ENCODE measurements at places on chromosomes 7 and 10.

DNA sequence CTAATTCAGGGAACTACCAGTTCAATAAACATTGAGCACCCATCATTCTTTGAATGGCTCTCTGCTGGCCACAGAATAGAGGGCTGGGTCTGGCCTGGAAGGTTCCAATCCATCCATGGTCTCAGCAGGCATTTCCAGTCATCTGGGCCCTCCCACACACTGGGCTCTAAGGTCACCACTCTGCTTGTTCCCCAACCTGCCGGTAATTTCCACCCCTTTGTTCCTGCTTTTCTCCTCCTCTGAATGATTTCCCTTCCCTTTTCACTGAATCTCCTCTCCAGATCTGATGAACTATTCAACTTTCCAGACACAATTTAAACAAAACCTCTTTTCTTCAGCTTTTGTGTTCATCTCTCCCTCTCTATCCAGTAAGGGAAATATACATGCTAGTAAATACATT is 2.6 kb downstream of the BZW2 start:
- DNase-seq: no peak

- DNase-seq: no peak
These were observed 303.7 kb downstream of the BMPER start for GRCh38 chr7:34208878-34209621.

GRCh38 chr7:115740043-115740442 is 290.5 kb downstream of the TFEC start:
- no peak for DNase-seq

DNA sequence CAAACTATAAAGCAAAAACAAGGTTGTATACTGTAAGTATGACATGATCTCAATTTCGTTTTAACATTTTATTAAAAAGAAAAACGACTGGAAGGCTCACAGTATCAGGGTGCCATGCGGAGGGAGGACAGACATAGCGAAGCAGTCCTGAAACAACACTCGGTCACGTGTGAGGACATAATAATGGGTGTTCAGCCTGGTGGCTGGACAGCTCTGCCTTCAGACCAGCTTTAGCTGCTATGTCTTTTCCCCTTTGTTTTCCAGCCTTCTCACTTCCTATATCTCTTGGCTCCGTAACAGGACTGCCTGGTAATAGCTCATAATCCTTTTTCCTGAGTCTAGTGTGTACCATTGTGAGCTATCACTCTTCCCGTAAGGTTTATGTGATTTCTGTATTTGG is 18.4 kb upstream of the KLF14 start:
- no peak for DNase-seq

DNA sequence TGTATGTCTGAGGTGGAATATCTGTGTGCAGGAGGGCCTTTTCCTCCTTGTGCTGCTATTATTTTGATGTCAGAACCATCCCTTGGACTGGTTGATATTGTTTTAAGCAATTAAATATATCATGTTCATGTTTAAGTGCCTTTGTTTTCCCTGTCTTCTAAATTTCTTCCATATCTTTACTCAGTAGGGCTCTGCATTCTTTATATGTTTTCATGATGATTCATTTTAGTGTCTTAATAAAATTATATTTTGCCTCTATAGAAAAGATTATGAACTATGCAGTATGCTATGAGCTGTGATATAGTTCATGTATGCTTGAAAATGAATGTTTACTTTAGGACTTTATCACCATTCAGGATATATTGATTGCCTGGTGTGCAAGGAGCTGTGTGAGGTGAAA is 34.8 kb downstream of the AHR start:
- DNase-seq: no peak

DNA sequence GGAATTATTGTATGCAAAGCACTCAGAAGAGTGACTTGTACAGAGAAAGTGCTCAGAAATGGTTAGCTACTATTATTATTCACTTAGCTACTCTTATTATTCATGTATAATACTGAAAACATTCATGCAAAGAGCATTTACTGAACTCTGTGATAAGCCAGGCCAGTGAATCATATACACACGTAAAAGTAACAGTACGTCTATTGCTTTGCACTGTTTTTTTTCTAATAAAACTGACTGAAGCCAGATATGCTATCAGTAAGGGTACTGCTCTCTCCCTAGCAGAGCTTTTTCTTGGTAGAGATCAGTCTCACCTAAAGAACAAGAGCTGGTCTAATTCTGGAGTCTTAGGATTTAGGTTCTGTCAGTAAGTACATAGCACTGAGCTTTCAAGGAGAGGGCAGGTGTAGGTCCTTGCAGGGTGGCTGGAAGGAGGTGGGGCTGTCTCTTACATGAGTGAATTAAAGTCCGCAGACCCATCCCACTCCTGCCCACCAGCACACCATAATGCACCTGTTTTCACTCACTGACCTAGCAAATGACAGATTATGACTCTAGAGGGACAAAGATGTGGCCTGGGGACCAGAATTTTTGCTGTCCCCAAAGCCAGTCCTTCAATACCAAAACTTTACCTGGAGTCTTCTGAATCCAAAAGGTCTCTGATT is 145.9 kb downstream of the ARID5B start:
- no peak for DNase-seq

DNA sequence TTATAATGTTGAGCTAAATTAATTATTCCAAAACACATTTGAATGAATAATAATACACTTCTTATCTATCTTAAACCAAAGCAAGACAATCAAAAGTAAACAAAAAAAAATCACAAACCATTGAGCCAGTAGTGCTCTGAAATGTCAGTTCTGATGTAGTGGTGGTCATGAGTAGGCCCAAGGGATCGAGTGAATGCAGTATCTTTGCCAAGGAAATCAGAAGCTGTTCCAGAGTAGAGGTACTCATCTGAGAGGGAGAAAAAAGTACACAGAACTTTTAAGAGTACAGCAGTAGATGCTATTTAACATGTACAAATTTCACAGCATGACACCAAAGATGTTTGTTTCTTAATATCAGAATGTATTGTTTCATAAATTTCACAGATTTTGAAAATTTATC is 121.5 kb downstream of the SEMA3D start:
- DNase-seq: no peak

GRCh38 chr7:142002179-142002578 is 6.5 kb downstream of the MGAM start:
- no peak for DNase-seq

GRCh38 chr7:44486001-44486400 is 4.5 kb downstream of the NUDCD3 start:
- no peak for DNase-seq

GRCh38 chr10:88800152-88801125 is 2.1 kb upstream of the LIPM start:
- DNase-seq: no peak

GRCh38 chr7:27197137-27198042 is 2.5 kb downstream of the HOXA13 start:
- DNase-seq: no peak

DNA sequence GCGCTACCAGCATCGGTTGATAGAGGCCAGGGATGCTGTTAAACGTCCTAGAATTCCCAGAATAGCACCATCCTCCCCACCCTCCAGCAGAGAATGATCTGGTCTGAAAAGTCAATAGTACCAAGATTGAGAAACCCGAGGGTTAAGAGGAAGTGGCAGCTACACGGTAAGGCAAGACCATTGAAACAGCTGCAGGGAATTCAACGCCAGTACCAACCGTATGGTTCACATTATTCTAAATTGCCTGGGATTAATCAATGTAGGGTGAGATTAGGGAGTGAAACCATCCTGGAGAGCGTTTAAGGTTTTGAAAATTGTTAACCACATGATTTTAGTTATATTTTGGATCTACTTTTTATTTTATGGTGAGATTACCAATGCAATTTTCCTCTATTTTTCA is 352.2 kb downstream of the PRPF18 start:
- DNase-seq: no peak

DNA sequence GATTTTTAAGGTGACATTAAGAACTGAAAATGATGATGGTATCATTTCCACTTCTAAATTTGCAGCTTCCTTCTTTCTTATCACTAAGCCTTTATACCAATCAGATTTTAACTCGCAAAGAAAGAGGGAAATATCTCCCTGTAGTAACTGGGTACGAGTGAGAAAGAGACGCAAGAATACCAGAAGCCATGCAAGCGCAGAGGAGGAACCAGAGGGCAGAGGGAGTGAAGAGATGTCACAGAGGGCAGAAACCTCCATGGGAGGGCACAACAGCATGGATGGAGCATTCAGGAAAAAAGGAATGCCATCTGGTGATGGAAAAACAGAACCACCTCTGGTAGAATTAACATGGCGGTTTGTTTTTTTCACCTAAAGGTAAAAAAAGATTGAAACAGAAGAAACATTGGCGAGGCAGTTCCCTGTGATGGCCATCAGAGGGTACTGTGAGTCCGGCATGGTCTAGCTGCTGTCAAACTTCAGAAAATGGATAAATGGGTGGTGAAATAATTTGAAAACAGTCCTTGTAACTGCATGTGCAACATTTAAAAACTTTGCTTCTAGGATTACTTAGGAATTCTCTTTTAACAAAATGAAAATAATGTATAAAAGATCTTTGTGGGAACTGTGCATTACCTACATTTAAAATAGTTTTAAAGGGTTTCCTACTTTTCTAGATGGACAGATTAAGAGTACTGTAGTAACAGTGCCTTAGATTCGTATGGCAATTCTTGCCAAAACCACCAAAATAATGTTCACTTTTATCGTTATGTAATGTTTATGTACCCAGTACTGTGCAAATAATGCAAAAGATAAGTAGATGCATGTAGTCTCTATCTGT is 91.8 kb downstream of the ARHGAP12 start:
- DNase-seq: no peak

DNA sequence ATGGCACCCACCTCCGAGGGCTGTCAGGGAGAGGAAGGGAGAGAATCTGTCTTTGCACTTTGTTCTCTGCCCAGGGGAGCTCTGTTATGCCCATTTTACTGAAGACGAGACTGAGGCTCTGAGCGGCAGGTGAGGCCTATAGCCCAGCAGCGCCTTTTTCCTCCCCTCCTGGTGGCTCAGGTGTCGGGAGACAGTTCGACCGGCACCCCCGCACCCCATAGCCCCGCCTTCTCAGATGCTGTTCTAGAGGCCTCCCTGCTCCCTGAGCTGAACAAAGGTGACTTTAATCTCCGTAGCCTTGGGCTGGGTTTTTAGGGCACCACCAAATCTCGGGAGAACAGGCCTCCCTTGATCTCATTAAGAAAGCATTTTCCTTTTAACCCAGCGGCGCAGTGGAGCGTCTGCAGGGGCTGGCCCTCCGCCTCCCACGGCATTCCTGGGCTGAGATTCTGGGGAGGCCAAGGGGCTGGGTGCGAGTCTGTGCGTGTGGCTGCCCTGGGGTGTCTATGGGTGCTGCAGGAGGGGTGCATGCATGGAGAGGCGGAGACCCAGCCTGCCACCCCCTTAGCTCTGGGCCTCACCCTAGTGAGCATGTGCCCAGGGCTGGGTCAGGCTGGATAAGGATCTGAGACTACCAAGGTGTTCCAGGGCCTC is 3.3 kb downstream of the LFNG start:
- no peak for DNase-seq

- no peak for DNase-seq
These were observed 231.4 kb downstream of the GRID1 start for GRCh38 chr10:86135191-86135590.

DNA sequence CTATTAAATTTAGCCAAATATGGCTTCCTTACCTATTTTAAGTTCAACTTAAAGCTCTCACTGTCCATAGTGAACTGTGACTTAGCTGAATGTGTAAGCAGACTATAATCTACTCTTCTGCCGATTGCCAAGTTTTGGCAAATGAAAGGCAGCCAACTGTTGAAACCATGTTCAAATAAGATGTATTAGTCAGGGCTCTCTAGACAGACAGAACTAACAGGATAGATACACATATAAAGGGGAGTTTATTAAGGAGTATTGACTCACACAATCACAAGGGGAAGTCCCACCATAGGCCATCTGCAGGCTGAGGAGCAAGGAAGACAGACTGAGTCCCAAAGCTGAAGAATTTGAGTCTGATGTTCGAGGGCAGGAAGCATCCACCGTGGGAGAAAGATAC is 837.7 kb upstream of the AUTS2 start:
- DNase-seq: no peak

DNA sequence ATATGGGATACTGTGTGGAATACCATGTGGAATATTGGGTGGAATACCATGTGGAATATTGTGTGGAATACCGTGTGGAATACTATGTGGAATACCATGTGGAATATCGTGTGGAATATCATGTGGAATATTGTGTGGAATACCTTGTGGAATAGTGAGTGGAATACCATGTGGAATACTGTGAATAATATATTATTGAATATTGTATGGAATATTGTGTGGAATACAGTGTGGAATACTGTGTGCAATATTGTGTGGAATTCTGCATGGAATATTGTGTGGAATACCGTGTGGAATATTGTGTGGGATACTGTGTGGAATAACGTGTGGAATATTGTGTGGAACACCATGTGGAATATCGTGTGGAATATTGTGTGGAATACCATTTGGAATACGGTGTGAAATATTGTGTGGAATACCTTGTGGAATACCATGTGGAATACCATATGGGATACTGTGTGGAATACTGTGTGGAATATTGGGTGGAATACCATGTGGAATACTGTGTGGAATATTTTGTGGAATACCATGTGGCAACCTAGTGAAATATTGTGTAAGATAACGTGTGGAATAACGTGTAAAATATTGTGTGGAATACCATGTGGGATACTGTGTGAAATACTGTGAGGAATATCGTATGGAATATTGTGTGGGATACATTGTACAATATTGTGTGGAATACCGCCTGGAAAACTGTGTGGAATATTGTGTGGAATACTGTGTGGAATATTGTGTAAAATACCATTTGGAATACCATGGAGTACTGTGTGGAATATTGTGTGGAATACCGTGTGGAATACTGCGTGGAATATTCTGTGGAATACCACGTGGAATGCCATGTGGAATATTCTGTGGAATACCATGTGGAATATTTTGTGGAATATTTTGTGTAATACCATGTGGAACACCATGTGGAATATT is 133.9 kb upstream of the CHST15 start:
- DNase-seq: no peak

GRCh38 chr7:47982610-47983009 is 3.2 kb upstream of the HUS1 start:
- no peak for DNase-seq

DNA sequence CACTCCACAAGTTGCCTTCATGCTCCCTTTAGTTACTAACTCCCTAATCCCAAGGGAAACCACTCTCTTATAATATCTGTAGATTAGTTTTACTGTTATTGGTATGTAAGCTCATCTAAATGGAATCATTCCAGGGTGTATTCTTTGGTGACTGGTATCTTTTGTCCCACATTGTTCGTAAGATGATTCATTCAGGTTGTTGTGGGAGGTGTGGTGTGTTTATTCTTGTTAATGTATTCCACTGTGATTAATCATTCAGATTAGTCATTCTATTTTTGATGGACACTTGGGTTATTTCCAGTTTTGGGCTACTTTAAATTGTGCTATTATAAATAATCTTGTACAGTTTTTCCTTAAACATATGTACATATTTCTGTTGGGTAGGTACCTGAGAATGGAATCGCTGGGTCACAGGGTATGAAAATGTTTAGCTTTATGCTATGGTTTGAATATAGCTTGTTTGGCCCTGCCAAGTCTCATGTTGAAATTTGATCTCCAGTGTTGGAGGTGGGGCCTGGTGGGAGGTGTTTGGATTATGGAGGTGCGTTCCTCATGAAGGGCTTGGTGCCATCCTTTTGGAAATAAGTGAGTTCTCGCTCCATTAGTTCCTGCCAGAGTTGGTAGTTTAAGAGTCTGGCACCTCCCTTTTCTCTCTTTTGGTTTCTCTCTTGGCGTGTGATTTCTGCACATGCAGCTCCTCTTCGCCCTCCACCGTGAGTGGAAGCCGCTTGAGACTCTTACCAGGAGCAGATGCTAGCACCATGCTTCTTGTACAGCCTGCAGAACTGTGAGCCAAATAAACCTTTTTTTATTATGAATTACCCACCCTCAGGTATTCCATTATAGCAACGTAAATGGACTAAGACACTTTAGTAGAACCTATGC is 13.8 kb downstream of the BTRC start:
- DNase-seq: no peak

GRCh38 chr7:14013898-14014297 is 24.4 kb upstream of the ETV1 start:
- DNase-seq: no peak

Data from cerebellar nuclear complex (tissue), 1 donor.